ENCODE measurements at places on chromosomes 3 and 15.

DNA sequence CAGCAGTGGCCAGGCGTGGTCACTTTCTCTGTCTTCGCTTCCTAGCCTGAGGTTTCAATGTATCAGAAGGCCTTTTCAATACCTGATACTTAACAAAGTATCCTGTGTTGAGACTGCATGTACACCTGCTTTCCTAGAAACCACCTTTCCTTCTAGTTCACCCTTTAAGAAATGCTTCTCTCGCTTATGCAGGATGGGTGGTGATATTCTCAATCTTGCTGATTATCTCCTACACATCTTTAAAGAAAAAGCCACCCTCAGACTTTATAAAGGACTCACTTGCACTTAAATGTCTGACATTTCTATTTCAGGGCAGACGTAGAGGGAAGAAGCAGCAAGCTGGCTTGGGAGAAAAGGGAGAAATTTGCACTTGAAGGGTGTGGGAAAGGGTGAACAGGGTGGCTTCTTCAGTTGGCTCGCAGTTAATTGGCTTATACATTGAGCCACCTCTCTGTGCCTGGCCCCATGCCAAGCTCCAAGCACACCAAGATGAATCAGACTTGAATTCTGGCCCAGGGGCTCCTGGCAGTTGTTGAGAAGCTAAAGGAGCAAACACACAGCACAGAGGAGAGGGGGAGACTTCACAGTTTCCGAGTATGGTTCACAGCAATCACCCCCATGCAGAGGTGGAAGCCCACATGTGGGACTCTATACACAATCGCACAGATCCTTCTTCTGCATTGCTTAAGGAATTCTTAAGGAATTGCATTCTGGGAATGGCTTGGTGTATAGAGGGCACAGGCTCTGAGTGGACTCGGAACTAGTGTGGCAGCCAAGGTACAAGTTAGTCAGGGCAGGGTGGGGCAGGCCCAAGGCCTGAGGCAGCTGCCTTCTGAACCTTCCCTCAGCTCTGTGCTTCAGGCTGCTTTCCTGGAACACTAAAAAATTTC lies 1.3 kb downstream of the ARL6IP5 start:
- DNase-seq, result peak; percentile 93

- no peak for DNase-seq
These were observed 32.2 kb downstream of the GRIP2 start for GRCh38 chr3:14507757-14508504.

DNA sequence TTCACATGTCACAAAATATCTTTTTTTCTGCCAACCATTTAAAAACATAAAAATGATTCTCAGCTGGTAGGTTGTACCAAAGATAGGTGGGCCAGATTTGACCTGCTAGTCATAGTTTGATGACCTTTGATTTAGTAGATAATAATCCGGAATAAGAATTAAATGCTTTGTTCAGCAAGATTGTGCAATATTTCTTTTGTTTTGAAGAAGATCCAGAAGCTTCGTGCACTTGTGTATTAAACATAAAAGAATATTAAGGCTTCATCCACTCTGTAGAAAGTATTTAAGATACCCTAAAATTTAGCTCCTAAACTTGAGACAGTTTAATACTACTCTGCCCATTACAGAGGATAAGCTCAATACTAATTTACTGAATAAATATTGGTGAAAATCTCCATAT lies 258.4 kb downstream of the ADAMTSL3 start:
- no peak for DNase-seq

DNA sequence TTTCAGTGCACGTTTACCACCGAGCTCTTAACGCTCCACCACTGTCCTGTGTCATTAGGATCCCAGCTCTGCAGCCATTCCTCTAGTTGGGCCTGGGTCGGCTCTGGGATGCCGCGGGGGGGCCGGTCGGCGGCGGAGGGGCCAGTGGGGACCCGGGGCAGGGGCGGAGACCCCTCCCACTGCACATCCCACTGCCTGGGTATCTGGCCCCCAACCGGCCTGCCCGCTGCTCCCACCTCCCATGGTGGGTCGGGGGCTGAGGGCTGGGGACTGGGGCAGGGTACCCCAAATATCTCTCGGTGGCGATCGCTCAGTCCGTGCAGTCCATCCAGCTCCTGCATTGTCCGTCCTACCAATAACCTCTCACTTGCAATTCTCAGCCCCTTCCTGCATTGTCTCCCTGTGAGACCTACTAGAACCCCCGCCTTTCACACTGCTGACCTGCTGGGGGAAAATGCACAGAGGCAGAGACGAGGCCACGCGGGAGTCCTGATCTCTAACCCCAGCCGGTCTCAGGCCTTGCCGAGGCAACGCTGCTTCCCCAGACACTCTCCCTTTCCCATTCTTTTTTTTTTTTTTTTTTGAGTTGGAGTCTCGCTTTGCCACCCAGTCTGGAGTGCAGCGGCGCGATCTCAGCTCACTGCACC lies 24.0 kb upstream of the MUC20 start:
- no peak for DNase-seq

DNA sequence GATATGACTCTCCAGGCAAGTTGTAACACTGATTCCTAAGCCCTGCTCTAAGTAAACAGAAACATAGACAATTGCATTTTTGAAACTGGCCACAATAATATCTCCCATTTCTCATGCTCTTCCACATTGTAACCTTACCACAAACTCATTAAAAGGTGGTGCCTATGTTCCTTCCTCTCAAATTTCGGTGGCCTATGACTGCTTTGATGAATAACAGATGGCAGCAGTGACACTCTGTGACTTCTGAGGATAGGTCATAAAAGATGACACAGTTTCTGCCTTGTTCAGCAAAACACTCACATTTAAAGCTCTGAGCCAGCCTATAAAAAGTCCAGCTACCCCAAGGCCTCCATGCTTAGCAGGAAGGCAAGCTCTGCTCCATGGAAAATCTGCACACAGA lies 195.2 kb downstream of the EFHB start:
- no peak for DNase-seq

DNA sequence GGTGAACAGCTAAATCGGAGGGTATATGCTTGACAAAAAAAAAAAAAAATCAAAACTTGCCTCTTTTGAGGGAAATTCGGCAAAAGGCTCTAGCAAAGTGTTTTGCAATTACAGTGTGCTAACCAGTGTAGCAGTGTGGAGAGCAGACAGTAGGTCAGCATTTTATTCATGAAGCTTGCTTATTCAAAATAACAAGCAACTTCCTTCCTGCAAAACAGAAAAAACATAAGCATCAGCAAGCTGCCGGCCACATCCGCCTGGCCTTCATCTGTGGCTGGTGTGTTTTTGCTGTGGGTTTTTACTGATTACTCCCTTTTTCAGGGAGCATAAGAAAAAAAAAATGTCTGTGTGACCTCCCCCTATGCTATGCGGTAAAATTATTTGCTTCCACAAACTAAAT lies 434.1 kb downstream of the OCA2 start:
- DNase-seq, result no peak
